Central memory CD4-positive, alpha-beta T cell (primary cell): ENCODE measurements at places on chromosomes 3 and 15.

- no peak for DNase-seq
Measured at GRCh38 chr15:74397239-74398068, 30.0 kb upstream of the CYP11A1 start.

GRCh38 chr3:102444101-102444500 lies 9.3 kb downstream of the ZPLD1 start:
- no peak for DNase-seq

DNA sequence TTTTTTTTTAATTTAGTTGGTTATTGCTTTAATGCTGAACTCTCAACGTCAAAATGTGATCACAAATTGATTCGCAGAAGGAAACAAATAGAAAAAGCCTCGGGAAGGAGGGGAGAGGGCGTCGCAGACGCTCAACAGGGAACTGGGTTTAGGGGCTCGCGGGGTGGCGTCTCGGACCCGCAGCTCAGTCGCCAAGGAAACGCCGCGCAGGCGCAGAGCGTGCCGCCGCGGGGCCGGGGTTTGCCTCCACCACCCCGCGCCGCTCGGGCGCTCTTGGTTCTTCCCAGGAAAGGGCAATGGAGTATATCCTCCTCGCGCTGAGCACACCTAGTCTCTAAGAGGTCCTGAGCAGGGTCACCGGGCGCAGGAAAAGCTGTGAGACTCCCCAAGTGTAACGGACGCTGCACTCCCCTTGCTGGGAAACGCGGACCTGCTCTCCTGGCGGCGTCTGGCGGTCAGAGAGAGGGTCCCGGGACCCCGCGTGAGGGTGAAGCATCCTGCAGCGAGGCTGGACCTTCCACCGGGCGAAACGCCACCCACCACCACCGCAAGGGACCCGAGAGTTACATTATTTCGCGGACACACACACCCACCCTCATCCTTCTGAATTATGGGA lies 753 bp downstream of the PLCH1 start:
- peak; percentile 2 for DNase-seq

GRCh38 chr3:168096210-168096652 lies 507 bp upstream of the GOLIM4 start:
- DNase-seq = no peak

DNA sequence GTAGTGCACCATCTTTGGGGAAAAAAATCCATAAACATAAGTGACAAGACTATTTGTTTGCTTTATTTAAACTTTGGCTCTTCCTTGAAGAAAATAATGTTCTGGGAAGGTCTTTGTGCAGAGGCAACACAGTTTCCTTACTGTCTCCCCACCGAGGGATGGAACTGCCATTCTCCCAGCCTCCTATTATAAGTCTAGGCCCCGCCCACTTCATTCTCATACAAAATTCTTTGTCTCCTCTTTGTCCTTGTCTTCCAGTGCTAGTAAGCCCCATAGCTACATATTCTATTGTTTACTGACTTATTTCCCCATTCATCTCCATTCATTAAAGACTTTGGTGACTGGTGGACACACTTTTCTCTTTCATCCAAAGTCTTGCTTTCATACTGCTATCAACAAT lies 316.5 kb upstream of the ROBO2 start:
- no peak for DNase-seq

DNA sequence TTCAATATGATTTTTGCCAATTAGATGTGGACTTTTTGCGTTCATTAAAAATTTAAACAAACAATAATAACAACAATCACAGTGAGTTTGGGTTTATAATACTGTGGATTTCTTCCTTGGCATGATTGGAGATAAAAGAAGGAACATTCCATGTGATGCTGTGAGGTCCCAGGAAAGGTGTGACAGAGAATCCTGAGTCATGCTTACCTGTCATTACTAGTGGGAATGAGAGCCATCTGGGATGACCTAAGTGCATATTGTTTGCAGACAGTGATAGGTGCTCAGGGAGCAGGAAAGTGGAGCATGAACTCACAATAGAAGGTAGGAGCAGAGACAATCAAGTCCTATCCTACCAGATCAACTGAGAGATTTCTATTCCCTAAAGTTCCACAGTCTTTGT lies 766.5 kb upstream of the CFAP20DC start:
- DNase-seq = no peak

GRCh38 chr3:30356866-30357753 lies 249.3 kb upstream of the TGFBR2 start:
- no peak for DNase-seq

- DNase-seq = no peak
Measured at GRCh38 chr3:35718921-35719320, 79.6 kb downstream of the ARPP21 start.

GRCh38 chr3:189748046-189748445 lies 116.9 kb downstream of the TP63 start:
- no peak for DNase-seq

DNA sequence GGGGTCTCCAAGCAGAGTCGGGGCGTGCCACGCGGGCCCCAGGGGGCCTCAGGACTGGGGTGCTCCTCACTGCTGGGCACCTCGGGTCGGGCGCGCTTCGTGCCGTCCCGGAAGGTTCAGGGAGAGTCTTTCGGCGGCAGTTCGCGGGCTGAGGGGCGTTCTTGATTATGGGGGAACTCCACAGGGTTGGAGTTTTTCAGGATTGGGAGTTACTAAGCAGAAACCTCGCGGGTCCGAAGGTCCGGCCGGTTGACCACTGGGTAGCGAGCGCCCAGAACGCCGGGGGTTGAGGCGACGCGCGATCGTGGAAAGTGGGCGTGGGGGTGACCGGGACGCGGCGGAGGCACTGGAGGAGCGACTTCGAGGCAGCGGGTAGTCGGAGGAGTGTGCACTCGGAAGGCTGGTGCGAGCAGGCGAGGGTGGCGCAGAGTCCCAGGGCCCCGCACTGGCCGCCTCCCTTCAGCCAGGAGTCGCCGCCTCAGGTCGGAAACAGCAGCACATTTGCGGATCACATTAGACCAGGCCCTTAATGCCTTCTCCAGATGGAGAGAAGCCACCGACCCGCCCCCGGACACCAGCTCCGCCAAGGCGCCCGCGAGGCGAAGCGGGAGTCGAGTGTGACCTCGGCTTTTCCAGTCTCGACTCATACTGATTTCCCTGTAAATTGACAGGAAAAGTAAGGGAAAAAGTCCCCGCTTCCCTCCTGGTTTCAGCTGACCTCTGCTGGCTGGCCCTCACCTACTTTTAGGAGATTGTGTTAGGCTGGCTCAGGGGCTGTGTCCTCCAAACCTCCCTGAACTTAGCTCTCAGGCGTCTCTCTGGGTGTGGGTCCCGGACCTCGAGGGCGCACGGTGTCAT lies 685 bp downstream of the ADAMTSL3 start:
- no peak for DNase-seq

- DNase-seq = no peak
Measured at GRCh38 chr15:82649226-82649999, 2.2 kb upstream of the CPEB1 start.

DNA sequence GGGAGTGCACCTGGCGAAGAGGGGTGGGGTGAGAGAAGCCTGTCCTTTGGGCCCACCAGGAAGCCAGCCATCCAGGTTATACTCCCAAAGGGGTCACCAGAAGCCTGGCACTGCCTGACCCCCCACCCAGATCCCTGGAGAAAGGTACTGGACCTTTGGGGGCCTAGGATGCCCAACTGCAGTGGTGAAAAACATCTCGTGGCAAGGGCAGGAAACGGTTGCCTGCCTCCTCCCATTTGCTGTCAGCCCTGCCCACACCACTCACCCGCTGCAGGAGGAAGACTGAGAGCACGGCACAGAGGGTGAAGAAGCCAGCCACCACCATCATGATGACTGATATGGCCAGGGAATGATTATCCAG lies 2.2 kb upstream of the ULK3 start:
- peak; percentile 55 for DNase-seq

DNA sequence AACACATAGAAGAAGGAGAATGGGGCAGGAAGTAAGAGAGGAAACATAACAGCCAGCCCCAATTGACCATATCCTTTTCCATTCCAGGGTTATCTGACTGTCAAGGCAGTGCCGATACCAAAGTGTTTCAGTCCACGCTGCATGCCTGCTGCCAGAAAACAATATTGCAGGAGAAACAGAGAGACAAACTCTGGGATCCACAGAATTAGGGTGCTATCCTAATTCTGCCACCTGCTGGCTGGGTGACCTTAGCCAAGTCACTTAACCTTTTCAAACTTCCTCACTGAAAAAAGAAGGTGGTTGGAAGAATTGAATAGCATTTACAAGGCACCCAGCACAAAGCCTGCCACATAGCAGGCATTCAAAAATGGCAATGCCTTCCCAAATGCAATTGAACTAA lies 32.0 kb downstream of the GLB1 start:
- DNase-seq = peak; percentile 33

DNA sequence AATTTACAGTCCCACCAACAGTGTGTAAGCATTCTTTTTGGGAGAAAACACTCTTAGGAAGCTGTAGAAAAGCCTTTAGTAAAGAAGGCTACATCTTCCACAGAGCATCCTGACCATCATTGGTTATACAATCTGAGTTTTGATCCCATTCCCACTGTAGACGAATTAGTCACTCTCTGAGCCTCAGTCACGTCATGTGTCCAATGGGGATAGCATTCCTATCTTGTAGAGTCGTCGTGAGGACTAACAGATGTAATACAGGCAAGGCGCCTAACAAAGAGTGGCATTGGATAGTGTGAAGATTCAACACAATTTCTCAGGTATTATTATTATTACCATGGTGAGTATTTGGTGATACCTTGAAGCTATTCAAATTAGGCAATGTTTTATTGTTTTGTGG lies 44.0 kb upstream of the ALDH1A3 start:
- no peak for DNase-seq

- DNase-seq = no peak
Measured at GRCh38 chr3:128372281-128372680, 94.4 kb downstream of the DNAJB8 start.

DNA sequence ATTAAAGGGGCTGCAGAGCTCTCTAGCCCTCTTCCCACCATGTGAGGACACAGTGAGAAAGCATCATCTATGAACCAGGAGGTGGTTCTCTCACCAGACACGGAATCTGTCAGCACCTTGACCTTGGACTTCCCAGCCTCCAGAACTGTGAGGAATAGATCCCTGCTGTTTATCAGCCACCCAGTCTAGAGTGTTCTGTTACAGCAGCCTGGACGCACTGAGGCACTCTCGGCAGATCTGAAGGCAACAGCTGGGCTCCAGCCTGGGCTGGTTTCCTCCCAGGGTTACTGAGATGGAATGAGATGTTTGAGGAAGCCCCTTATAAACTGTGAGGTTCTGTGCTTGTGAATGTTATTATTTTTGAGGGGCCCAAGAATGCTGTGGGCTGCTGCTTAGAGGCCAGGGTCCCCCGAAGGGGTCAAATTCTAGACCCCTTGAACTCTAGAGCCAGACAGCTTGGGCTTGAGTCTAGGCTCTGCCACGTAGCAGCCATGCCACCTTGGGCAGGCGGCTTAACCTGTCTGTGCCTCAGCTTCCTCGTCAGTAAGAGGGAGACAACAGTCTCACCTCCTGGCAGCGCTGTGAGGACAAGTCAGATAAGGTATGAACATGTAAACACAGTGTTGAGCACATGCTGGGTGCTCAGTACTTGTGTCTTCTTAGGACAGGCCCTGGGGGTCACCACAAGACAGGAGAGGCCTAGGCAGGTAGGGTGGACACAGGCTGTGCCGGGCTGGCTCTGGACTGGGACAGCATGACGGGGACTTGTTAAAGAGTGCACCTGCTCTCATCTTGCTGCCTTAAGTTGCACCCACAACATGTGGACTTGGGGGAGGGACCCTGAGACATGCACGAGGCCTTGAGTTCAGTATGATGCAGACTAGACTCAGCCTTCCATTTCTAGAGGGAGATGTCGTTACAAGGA lies 49.2 kb downstream of the MGLL start:
- no peak for DNase-seq

- DNase-seq = no peak
Measured at GRCh38 chr3:196272826-196273225, 14.7 kb downstream of the PCYT1A start.

GRCh38 chr15:86854176-86854575 lies 774.5 kb downstream of the AGBL1 start:
- DNase-seq = no peak

DNA sequence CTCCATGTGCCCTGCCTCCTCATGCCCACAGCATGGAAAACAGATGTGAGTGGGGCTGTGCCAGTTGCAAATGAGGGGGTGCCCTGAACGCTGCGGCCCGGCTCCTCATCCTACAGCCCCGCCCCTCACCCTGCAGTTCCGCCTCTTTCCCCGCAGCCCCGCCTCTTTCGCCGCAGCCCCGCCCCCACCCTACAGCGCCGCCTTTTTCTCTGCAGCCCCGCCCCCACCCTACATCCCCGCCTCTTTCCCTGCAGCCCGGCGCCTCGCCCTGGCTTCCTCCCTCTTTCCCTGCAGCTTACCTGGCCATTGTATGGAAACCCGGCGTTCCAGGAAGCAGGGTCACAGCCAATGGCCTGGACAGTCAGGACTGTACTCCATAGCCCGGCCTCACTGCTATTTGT lies 284.9 kb downstream of the TLE3 start:
- DNase-seq = no peak

- DNase-seq = no peak
Measured at GRCh38 chr15:57245130-57245529, 131.2 kb upstream of the CGNL1 start.

GRCh38 chr3:190101320-190102011 lies 19.2 kb downstream of the P3H2 start:
- no peak for DNase-seq

GRCh38 chr15:66155065-66155464 lies 98.5 kb downstream of the MEGF11 start:
- no peak for DNase-seq

DNA sequence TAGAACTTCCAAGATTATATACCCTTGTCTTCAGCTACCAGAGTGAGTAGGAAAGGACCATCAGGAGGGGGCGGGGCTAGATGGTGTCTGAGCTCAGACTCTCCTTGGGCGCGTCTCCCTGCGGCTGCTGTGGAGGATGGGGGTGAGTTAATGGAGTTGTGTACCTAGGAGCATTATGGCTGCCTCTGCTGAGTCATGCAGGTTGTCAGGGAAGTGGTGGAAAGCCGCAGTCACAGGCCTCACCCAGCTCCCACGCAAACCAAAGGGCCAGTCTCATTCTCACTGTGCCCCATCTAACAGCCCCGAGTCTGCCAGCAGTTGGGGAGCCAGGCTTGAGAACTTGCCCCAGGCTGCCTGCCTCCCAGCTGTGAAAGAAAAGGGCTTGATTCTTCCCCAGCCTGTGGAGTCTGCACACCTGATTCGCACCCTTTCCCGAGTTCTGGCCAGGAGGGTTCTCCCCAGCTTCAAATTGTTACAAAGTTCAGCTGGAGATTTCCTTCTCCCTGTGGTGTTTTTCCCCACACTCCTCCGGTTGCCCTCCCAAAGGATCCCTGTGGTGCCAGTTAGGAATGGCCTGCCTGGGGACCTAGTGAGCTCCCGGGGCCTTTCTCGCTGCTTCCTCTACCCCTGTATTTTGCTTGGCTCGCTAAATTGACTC lies 143.3 kb downstream of the HCN4 start:
- DNase-seq = peak; percentile 23

DNA sequence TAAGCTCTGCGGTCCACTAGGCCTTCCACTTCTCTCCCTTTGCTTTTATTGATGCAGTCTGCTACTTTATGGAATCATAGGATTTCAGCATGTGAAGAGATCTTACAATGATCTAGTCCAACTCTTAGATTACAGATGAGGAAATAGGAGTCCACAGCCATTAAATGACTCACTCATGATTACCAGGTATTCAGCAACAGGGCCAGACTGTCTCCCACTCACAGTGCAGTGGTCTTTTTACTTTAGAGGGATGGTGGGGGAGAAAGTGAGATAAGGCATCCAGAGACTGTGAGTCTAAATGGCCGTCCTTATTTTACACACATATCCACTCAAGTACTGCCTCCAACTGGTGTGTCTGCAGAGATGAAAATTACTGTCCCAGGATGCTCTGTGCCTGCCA lies 88.5 kb upstream of the SKOR1 start:
- no peak for DNase-seq

- no peak for DNase-seq
Measured at GRCh38 chr3:81214631-81215030, 546.8 kb downstream of the GBE1 start.

GRCh38 chr3:161798016-161798415 lies 301.4 kb downstream of the OTOL1 start:
- DNase-seq = no peak
